Gastroesophageal sphincter (tissue), 4 donors: ENCODE measurements at places on chromosomes 2 and 18.
A peak's percentile ranks its signal among the peaks of the same experiment; 100 is the strongest.

DNA sequence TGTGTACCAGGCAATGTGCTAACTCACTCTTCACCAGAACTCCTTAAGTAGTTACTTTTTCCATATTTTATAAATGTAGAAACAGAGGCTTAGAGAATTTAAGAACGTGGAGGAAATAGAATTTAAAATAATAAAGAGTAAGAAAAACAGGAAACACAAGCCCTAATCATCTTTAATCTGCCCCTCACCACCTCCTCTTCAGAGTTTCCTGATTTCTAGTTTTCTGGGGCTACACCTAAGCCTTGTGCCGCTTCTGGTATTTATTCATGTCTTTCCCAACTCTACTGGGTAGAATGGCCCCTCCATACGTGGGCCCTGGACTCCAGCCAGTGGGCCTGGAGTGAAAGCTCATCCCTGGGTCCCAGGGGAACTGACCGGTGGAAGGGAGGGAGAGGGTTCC, 85.4 kb downstream of the RTN4 start:
- ATAC-seq, result no peak

GRCh38 chr2:132731441-132731840, 61.4 kb upstream of the LYPD1 start:
- no peak for ATAC-seq

- ATAC-seq, result no peak
Observed at GRCh38 chr18:69727912-69728572, 219.6 kb downstream of the CD226 start.

GRCh38 chr2:50125246-50125645, 906.7 kb downstream of the NRXN1 start:
- ATAC-seq, result no peak

DNA sequence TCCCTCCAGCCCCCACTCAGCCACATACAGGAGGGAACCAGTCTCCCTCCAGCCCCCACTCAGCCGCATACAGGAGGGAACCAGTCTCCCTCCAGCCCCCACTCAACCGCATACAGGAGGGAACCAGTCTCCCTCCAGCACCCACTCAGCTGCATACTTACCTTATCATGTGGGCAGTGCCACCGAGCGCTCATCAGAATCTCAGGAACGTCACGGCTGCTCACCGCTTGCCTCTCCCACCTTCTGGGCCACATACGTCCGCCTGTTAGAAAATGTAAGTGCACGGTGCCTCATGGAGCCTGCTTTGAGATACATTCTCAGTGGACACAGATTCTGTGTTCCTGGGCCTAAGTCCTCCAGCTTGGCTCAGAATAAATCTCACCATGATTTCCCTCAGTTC, 124.8 kb downstream of the PXDN start:
- ATAC-seq, result no peak

DNA sequence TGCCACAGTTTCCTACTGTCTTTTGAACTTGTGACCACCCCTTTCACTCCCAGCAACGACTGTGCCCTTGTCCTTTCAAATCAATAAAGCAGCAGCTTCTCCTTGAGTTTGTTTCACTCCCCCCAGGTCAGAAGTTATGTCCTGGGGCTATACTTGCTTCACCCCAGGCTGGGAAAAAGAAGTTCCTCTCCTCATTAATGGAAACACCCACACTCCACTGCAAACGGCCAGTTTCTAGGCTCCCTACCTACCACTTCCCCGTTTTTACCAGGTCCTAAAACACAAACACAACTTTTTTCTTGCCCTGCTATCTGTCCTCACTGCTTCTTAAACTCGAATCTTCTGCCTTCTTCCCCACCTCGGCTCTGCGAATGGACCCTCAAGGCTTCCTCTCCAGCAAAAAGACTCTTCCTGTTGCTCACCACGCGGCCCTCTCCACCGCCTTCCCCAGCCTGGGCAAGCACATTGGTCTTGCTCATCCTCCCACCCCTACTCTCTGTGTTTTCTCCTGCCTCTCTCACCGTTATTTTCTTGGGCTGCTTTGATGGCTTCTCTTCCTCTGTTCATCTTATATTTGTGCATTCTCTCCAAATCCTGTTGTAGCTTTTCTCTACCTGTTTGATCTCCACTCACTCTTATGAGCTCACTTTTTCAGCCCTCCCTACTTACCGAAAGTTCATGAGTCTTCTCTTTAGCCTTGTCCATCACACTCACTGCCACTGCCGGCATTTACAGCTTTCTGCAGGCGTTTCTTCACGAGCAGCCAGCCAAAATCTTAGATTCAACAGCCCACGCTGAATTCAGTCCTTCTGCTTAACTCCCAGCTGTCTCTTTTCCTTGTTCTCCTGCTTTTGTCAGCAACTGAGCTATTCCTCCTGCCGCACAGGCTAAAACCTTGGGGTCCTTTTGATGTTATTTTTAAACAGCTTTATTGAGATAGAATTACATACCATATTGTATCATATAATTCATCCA, 7.0 kb upstream of the SP5 start:
- ATAC-seq, result no peak

DNA sequence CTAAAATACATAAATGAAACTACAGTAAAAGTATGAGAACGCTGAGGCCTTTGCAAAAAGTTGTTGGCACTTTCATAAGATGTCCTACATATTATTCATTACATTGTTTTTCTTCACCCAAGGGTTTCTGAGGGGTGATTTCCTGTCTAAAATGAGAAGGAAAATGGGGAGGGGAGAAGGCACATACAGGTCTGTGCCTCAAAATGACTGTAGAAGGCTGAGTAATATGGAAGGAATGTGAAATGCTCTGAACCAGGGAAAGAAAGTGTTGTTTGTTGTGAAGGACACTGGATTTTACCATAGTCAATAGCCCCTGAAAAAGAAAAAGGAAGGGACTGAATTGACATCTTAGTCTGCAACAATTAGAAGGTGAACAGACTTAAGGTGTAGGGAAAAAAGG, 99.5 kb upstream of the RNF152 start:
- ATAC-seq, result no peak

DNA sequence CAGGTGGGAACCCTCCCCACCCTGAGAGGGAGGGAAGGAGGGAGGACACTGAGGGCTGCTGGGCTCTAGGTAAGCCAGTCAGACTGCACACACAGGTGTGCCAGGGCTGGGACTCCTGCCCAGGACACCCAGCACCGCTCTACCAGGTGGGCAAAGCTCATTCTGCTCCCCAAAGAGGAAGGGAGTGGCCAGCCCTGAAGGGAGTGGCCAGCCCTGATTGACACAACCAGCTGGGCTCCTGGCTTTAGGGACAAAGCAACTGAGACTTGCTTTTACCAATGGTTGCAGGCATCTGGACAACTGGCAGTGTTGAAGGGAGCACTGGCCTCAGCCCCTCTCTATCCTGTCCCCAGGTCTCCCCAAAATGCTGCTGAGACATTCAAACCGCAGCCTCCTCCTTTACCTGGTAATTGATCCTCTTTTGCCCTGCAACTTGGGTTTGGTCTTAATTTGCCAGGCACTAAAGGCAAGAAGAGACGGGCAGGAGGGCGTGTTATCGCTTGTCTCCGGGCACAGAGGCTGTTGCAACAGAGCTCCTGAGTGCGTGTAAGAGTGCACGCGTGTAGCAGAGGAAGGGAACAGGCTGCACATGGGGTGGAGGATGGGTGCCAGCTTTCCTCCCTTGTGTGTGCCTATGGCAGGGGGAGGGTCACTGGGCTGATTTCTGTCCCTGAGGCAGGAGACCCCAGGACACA, 14.5 kb upstream of the FOSL2 start:
- ATAC-seq, result no peak

DNA sequence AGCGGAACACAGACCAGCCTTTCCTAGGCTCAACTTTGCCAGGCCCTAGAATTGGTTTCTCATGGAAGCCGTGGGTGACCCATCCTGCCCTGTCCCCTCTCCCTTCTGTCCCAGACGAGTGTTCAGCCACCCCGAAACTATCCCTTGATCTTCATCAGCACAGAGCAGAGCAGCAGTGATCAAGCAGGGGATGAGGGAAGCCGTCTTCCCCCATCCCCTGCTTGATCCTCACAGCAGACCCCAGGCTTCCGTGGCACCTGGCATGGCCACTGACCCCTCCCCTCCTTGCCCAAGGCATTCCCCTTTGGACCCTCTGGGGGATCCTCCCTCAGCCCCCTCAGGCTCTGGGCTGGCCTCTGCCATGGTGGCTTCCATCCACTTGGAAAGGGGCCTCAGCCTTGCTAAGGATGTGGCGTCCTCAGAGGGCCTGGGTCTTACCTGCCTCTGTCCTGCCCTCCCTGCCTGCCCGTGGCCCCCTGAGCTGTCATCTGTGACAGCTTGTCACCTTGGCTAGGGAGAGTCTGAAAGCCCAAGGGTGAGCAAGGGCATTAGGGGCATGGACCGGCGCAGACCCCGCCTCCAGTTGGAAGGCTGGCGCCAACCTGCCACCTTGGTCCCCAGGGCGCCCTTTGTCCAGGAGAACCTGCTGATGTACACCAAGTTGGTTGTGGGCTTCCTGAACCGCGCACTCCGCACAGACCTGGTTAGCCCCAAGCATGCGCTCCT, 10.4 kb upstream of the CCDC74A start:
- no peak for ATAC-seq

DNA sequence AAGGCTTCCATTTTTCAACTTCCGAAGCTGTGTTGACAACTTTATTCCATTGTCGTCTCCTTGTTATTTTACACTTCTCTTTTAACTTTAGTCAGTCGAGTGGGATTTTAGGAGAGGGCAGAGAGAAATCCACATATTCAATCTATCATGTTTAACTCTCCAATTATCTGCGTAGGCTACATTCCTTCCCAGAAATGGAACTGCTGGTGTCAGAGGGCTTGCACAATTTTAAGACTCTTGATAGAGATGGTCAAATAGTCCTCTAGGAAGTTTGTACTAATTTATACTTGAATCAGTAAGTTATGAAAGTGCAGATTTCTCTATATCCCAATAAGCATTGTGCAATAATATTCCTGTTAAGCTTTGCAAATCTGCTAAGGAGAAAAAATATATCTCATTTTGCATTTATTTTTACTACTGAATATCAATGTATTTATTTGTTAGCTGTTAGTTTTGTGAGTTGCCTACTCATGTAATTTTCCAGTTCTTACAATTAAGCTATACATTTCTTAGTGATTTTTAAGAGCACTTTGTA, 95.6 kb downstream of the CYP26B1 start:
- no peak for ATAC-seq

GRCh38 chr18:1779587-1779986, 791.7 kb downstream of the METTL4 start:
- ATAC-seq, result no peak

GRCh38 chr2:71930049-71930681, 217.5 kb downstream of the CYP26B1 start:
- ATAC-seq, result no peak

DNA sequence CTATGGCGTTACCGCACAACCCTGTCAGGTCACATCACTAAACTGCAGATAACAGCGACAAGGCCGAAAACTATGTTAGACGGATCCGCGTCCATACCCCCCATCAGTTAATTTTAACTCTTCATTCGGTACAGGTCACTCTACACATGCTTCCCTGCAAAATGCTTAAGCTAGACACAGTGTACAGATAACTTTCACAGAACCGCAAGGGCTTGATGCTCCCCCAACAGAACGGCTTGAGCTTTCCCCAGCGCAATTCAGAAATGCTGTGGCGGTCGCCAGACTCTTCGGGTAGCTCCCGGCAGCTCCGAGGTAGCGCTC, 283 bp upstream of the RBBP8 start:
- ATAC-seq, result peak; percentile 64

DNA sequence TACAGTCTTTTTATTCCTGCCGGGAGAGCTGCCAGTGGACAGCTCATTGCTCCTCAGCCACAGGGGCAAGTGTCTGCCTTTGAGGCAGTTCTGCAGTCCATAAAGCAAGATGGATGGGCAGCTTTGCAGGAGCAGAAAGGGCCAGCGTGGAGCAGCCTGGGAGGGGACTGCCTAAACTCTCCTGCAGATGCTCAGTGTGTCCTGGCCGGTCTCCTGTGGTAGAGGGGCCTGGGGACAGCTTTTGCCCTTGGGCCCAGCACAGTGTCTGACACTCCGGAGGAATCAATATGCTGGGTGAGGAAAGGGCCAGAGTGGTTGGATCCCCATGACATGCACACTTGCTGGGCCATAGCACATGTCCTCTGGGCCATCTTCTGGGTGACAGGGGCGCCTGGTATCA, 65.7 kb upstream of the DAPL1 start:
- no peak for ATAC-seq

GRCh38 chr2:64434039-64434657, 19.8 kb upstream of the LGALSL start:
- ATAC-seq, result no peak

GRCh38 chr2:145530653-145531052, 1010.7 kb upstream of the ZEB2 start:
- ATAC-seq, result no peak

DNA sequence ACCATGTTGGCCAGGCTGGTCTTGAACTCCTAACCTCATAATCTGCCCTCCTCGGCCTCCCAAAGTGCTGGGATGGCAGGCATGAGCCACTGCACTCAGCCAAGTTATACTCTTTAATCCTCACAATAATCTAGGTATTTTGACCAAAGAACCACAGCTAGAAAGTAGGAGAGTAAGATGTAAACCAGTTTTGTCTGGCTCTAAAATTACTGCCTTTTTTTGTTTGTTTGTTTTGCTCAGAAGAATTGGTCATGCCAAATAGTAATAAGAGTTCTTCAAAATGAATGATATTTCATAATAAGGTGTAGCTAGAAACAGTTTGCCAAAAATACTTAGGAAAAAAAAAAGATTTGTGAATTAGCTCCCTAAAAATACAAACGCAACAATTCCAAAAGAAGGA, 36.7 kb downstream of the SCN2A start:
- no peak for ATAC-seq

DNA sequence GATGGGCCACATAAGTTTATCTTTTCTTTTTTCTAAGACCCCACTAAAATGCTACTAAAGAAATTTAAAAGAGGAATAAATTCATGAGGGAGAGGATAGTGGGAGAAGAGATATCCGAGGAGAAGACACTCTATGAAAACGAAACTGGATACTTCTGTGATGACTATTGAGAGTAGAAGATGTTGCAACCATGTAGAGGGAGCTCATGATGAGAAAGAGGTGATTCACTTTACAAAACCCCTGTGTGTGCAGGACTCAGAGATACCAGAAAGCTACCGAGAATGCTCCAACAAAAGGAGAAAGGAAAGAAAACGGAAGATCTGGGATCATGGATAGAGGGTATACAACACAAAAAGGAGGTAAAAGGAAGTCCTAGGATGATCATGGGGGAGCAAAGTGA, 34.9 kb downstream of the SLC38A11 start:
- peak; percentile 63 for ATAC-seq

GRCh38 chr18:6414723-6415417, at the start of gene L3MBTL4:
Gene L3MBTL4 (minus strand): TSS chr18:6414911. CDS start chr18:6311625, 103,286 bp downstream.
- ATAC-seq, result peak; percentile 63
